Brain microvascular endothelial cell (primary cell): ENCODE measurements at places on chromosomes 1 and 21.

- no peak for DNase-seq
Measured at GRCh38 chr1:96145492-96145891, 576.1 kb upstream of the PTBP2 start.

DNA sequence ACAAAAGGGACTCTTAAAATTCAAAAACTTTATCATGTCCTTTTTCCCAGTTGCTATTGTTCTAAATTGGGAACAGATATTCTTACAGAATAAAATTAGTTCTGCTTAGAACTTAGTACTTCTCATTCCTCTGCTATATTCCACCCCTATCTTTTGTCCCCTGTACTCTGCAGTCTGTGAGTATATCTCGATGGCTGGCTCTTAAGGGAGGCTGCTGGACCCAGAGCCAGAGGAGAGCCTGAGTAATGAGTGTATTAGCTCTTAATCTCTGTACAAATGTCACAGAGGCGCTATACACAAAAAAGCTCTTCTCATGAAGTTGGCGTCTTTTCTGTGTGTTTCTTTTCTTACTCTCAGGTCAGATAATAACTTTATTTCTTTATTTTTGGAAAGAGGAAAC, 423.4 kb downstream of the ZP4 start:
- no peak for DNase-seq

DNA sequence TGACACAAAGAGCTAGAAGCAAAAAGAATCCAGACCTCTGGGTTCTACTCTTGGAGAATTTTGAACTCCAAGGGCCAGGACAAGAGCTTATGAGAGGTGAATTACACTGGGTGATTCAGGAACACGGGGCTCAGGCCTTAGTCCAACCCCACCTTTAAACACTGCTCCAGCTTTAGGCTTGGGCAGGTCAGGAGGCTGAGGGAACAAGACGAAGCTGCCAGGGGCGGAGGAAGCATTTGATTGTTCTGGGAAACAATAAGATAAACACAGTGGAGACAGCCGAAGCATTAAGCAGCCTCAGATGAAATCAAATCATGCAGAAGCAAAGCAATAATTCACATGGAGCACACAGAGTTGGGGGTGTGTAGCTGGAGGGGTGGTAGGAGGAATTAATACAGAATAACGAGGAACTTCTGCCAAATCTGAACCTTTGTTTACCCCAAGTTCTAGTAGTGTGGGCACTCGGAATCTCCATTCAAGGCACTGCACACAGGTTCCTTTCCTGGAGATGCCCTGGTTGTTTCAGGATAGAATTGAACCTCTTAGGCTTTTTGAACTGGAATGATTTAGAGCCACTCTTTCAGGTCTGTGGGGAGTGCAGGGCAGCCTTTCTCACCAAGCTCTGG, 93.2 kb downstream of the PLXNA2 start:
- no peak for DNase-seq

DNA sequence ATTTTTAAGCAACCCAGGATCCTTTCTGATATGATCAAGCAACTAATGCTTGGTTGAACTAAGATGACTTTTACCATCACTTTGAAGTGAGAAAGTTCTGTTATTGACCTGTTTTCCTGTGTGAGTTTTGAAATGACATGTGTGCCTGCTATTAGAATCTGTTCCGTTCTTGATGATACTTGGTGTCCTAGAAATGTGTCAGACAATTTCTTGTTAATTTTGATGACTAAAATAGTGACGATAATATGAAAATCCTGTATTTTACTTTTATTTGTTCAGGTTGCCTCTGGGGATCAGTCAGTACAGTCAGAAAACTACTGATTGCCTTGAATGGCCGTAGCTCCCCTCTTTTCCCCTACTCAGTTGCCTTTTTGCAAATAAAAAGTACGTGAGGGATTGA, 228.0 kb downstream of the RYR2 start:
- no peak for DNase-seq

- DNase-seq, result peak; percentile 28
Measured at GRCh38 chr1:184191181-184191621, 139.7 kb downstream of the TSEN15 start.

DNA sequence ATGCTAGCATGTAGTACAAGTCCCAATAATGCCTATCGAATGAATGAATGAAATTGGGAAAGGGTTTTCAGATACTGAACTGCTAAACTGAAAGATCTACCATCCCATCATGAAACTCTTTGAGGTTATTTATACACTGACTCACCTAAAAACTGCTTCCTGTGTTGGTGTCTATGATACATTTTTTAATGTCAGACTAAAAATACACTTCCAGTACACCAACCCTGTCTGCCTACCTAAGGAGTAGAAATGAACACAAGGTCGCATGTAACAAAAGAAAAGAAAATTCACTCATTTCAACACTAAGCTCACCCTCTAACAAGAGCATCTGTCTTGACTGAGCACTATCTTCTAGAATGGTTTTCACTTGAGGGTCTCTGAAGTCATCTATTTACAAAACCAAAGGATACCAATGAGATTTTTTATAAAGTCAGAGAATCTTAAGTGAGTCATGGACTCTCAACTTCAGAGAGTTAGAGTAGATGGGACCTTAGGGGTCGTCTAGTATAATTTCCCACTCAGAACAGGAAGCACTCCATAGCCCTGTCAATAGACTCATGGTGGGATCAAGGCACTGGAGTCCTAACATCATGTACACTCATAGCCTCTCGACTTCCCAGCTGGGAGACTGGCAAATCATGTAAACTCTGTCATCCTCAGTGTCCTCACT, 53.4 kb downstream of the WLS start:
- peak; percentile 51 for DNase-seq

DNA sequence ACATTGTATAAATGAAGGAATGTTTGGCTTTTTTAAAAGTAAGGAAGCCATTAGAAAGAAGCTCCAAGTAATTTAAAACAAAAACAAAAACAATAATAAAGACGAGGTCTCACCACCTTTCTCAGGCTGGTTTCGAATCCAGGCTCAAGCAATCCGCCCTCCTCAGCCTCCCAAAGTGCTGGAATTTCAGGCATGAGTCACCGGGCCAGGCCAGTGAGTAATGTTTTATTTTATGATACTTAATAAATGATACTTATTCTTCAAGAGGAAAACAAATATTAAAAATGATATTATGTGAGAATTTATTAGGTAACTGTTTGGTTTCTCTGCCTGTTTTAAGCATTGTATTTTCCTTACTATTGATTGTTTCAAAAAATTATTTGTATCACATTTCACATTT, 201.4 kb upstream of the BRINP3 start:
- DNase-seq, result no peak

DNA sequence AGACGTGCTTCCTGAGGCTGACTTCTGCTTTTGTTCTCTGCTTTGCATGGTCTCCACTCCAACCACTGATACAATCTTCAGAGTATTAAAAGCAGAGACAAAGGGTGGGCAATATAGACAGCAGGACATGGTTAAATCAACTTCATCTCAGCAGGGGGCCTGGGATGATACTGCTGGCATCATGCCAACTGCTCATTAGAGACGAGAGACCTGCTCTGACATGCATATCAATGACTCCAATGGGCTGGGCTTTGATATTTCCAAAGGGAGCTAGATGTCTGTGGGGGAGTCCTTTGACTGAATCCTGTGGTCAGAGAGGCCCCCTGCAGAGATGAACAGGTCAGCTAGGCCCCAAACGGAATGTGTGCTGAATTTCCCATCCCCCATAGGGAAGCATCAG, 106.6 kb downstream of the ACTL8 start:
- DNase-seq, result peak; percentile 57

GRCh38 chr1:228058949-228059633, 23.4 kb upstream of the ARF1 start:
- DNase-seq, result no peak

DNA sequence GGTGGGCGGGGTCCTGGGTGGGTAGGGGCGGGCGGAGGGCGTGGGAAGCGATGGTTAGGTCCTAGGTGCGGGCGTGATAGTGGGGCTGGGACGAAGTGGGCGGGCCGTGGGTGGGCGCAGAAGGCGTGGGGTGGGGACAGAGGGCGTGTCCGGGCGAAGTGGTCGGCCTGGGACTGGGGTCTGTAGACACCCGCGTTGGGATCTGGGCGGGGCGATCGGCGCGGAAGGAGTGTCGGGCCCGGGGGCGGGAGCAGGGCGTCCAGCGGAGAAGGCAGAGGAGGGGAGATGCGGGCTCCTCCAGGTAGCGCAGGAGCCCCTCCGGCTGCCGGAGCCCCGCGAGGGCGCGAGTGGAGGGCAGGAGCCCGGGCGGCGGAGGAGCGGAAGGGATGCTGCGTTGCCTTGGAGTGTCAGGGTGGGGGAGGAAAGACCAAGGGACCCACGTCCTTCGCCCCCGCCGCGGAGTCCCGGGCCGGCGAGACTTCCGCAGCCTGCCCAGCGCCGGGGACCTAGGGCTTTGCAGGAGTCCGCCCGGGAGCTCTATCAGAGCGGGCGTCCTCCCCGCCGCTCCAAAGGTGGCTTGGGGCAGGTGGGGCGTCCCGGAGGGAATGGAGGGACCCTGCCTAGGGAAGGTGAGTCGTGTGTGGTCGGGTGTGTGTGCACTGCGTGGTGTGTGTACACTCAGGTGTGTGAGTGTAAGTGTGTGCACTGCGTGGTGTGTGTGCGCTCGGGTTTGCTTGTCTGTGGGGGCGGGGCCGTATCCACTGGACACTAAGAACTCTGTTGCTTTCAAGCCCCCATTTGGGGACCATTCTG, 27.0 kb upstream of the PRSS38 start:
- no peak for DNase-seq

GRCh38 chr1:164928232-164928812, 369.3 kb downstream of the PBX1 start:
- DNase-seq, result no peak

DNA sequence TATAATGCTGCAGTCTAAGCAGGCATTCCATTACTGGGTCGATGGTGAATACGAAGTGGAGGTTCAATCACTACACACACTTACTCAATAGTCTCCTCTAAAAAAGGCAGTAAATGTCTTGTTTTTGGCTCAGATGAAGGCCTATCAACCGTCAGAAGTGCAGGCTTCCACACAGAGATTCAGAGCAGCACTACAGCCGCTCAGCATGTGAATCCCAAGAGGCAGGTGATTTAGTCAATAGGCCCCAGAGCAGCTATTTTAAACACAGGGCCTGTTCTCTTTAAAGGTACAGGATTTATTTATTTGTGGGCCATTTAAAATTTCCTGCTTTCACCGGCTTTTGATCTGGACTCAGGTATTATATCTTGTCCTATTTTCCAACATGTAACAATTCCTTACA, 293.7 kb downstream of the RGS7 start:
- no peak for DNase-seq

DNA sequence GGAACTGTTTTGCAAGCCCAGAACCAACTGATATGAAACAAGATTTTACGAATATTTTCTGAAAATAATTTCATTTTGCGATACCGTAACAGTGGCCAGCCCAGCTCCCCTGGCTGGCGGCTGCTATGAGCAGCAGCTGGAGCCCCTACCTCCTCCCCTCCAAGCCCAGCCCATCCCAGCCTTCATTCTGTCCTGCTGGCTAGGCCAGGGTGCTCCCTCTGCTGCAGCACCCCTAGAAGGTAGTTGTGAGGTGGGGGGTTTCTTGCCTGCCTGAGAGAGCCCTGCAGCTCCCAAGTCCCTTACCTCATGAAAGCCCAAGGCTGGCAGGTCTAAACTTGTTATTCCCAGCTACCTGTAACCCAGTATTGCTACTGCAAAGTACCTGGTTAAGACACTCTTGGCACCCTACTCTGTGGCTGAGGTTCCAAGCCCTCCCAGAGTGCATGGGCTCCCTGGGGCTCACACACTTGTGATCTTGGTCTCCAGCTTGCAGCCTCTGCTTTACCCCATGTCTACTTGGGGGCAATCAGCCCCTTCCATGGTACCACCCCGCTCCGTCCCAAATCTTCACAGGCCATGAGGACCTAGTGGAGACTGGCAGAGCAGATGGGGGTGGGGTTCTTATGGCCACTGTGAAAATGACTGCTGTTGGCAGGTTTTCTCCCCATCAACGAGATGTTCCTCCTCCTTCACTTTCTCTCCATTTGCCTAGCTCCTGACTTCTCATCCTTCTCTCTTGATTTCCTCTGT, 239.8 kb downstream of the TRABD2B start:
- DNase-seq, result no peak

DNA sequence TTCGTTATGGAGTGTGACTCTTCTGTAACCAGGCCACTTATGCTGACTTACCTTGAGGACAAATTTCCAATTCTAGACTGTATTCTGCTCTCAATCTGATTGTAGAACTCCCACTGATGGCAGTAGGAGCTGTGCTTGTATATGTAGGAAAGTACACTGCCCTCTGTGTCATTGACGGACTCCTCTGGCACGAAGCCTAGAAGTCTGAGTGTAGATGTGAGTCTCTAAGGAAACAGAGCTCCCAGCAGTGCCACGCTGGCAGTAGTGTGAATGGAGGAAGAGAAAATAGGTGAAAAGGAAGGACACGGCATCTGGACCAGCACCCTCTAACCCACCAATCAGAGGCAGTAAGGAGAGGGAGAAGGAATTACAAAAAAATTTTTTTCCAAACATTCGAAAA, 130.4 kb upstream of the ADGRL2 start:
- peak; percentile 98 for DNase-seq

GRCh38 chr1:8873506-8874229, 4.8 kb downstream of the ENO1 start:
- DNase-seq, result peak; percentile 98

DNA sequence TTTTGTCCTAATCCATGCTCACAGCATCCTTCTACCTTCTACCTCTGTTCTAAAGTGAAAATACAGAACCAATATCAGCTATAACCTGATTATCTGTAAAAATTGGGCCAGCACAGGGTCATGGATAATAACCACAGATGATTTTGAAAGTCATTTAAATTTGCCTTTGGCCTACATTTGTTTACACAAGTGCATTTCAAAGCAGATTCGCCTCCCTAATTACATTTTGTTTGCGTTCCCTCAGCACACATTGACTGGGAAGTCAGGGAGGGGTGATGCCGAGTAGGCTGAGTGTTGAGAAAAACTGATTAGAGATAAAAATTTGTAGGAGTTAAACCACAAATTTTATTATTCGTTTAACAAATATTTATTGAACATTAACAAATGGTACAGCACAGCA, 19.2 kb upstream of the RGS8 start:
- no peak for DNase-seq

- DNase-seq, result no peak
Measured at GRCh38 chr1:118202076-118202608, 17.1 kb upstream of the SPAG17 start.

DNA sequence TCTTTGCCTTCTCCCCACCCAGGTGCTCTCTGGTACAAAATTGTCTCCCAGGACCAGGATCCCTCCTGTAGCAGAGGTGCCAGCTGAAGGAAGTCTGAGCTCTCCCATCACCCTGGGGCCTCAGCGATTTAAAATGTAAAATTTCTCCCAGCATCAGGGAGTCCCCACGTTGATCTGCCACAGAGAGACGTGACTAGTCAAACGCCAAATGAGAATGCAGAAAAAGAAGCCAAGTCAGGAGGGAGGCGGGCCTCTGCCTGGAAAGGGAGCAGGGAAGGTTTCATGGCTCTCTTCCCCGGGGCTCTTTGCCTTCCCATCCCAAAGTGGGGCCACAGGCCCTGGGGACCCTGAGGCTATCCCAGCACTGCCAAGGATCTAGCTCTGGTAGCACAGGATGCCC, 40.0 kb upstream of the USP1 start:
- DNase-seq, result no peak

- peak; percentile 65 for DNase-seq
Measured at GRCh38 chr1:237873487-237874211, 17.1 kb downstream of the ZP4 start.
